ENCODE measurements at places on chromosomes 2 and 18.

GRCh38 chr2:105746177-105747080 is 1.7 kb downstream of the NCK2 start:
- DNase-seq: peak; percentile 60

DNA sequence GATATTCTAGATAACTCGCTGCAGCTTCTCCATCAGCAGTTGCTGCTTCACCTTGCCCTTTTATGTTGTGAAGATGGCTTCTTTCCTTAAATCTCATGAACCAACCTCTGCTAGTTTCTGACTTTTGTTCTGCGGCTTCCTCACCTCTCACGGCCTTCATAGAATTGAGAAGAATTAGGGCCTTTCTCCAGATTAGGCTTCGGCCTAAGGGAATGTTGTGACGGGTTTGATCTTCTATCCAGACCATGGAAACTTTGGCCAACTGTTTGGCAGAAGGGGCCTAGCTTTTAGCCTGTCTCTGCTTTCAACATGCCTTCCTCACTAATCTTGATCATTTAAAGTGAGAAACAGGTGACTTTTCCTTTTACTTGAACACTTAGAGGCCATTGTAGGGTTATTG is 199.9 kb downstream of the CYP26B1 start:
- DNase-seq: no peak

GRCh38 chr2:8939486-8940114 is 63.9 kb downstream of the MBOAT2 start:
- no peak for DNase-seq

DNA sequence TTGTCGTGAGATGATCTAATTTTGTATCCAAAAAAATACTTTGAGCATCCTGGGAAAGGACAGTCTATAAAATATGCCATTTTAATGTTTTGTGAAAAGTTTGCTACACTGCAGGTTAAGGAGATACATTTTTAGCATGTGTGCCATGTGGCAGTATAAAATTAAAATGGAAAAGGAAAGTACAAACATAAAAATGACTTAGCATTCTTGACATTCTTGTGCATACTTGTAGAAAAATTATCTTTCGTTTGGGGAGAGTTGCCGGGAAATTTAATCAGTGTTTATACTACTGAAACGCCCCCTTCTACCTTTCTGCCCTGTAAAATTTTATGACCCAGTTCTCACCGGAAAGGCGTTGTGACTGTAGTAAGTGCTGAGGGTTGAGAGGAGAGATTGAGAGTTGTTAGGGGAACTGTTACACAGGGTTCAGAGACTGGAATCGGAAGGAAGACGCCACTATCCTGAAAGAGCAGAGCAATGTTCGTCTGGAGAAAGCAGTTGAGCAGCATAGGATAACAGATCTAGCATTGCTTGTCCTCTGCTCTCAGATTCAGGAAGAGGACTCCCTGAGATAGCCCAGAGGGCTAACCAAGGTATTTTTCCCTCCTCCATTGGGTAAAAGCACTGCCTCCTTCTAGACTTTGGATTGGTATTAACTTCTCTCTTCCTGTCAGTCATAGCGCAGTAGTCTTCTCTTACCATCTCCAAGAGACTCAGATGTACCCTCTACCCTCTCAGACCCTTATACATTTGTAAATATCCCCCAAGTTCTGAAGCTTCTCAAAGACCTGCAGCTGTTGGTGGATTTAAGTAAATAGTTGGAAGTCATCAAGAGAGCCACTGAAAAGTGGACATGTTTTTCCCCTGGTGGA is 2.7 kb downstream of the CDH20 start:
- DNase-seq: peak; percentile 6

DNA sequence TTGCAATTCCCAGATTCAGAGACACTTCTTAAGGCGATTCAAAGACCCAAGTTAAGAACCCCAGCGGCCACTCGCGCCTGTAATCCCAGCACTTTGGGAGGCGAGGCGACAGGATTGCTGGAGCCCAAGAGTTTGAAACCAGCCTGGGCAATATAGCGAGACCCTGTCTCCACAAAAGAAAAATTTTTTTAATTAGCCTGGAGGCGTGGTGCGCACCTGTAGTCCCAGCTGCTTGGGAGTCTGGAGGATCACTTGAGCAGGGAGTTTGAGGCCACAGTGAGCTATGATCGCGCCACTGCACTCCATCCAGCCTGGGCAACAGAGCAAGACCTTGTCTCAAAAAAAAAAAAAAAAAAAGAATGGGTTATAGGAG is 585 bp upstream of the ANAPC1 start:
- no peak for DNase-seq

DNA sequence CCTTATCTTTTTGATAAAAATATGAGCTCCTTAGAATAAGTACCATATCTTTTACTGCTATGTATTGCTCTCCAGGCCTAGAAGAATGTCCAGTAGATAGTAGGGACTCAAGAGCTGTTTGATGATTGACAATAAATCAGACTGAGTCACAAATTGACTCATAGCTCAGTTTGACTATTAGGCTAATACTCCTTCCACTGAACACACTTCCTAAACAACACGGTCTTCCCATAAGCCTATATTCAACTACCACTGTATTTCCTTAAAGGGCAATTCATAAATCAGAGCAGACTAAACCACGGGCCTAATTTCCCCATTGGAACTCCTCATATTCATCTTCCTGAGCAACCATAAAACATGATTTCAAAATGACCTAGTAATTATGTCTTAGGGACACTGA is 258.5 kb downstream of the ALK start:
- DNase-seq: no peak

GRCh38 chr18:79259218-79259617 is 136.5 kb upstream of the NFATC1 start:
- no peak for DNase-seq

GRCh38 chr2:107361751-107362381 is 464.8 kb upstream of the RGPD4 start:
- DNase-seq: no peak

DNA sequence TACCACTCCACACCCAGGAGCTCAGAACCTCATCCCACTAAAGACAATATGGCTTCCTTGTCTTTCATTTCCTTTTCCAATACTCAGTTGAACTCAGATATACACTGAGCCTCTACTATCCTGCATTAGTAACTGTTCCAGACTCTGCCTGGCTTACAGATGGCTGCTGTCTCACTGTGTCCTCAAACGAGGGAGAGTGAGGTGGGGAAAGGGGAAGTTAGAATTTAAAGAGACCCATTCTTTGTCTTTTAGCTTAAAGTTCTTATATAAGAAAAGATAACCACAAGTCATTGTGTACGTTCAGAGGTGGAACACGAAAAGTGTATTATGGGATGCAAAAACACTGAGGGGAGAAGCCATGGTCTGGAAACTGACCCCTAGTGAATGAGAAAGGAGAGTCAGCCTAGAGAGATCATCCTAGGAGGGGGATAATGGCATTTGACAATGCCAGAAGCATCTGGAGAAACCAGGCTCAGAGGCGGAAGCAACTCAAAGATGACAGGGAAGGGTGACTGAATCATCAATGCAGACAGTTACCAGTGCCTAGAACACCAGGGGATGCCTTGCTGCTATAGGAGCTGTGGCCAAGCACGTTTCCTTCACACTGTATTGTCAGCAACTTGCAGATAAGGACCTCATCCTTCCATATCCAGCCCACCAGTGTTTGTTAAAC is 170.7 kb downstream of the CYRIA start:
- DNase-seq: no peak

DNA sequence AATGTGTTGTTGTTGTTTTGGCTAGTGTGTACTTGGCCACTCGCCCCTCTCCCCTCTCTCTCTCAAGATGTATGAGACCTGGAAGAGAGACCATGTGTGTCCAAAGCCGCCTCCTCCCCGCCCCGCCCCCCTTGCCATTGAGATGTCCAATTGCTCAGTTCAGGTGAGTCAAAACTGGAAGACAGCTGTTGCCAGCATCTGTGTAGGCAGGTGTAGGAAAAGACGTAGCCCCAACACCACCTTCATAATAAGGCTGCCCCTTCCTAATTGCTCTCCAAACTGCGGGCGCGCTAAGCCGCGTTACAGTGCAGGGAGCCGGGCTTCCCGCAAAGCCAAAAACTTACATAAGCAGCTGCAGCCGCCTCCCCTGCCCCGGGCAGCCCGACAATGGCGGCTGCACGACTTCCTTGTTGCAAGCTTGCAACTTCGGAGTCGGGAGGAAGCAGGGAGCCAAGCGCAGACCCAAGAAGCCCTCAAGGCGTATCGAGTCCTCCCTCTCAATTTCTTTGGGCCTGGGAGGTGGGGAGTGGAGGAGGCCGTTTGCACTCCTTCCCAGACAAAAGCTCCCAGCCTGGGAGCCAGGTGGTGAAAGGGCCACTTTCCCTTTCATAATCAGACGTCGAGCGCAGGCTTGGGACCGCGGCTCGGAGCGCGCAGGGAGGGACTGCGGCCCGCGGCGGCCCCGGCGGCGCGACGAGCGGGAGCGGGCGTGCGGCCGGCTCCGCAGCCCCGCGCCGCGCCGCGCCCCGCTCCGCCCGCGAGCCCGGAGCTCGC is 882 bp downstream of the ZBTB14 start:
- DNase-seq: peak; percentile 41

- DNase-seq: no peak
These were observed 1.8 kb downstream of the BARD1 start for GRCh38 chr2:214807653-214808052.

- DNase-seq: no peak
These were observed 405.8 kb upstream of the CDH2 start for GRCh38 chr18:28582724-28583123.

- DNase-seq: no peak
These were observed 123.4 kb downstream of the FAM124B start for GRCh38 chr2:224278531-224278930.

- no peak for DNase-seq
These were observed 32.8 kb upstream of the SIGLEC15 start for GRCh38 chr18:45792506-45793263.

GRCh38 chr2:28381225-28382180 is 11.2 kb upstream of the FOSL2 start:
- DNase-seq: no peak

- DNase-seq: no peak
These were observed 180.3 kb downstream of the GCA start for GRCh38 chr2:162524192-162524591.

GRCh38 chr2:27792759-27793158 is 21.2 kb downstream of the MRPL33 start:
- no peak for DNase-seq

DNA sequence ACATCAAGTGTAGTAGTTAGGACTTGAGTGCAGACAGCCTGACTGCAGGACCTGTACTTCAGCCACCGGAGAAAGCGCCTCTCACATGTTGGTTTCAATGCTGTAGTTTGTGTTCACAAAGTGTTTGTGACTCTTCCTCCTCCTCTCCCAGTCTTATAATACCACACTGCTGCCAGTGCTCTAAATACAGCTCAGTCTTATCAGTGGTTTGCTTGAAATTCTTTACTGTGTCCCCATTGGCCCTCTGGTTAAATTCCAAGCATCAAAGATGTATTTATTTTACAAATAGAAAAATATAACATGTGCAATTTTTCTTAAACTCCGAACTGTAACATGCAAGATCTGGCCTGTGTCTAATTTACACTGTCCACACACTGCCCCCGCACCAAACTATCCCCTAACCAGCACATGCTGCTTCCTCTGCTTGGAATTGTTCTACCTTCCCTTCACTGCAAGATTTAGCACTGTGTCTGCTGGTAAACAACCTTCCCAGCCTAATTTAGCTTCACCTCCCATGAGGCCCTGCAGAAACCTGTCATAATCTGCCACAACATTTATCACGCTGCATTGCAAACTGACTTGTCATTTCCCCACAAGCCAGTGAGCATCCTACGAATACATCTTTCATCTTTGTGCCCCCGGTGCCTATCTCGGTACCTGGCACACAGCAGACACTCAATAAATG is 77.1 kb downstream of the SUMO1 start:
- DNase-seq: peak; percentile 81

GRCh38 chr2:46967990-46968647 is 52.5 kb upstream of the MCFD2 start:
- DNase-seq: no peak

DNA sequence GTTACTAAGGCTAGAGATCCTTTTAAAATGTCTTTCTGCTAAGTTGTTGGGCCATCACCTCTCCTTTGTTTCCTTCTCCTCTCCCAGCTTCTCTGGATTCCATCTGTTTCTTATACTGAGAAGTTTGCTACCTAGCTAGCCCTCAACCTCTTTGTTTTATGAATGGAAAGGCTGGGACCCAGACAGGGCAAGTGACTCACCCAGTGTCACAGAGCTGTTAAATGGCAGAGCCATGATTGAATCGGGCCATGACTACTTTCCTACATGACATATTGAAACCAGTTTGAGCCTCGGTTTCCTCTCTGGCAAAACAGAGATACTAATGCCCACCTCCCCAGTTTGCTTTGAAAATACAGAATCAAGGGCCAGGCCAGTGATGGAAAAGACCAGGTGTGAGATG is 24.1 kb downstream of the REEP1 start:
- no peak for DNase-seq

DNA sequence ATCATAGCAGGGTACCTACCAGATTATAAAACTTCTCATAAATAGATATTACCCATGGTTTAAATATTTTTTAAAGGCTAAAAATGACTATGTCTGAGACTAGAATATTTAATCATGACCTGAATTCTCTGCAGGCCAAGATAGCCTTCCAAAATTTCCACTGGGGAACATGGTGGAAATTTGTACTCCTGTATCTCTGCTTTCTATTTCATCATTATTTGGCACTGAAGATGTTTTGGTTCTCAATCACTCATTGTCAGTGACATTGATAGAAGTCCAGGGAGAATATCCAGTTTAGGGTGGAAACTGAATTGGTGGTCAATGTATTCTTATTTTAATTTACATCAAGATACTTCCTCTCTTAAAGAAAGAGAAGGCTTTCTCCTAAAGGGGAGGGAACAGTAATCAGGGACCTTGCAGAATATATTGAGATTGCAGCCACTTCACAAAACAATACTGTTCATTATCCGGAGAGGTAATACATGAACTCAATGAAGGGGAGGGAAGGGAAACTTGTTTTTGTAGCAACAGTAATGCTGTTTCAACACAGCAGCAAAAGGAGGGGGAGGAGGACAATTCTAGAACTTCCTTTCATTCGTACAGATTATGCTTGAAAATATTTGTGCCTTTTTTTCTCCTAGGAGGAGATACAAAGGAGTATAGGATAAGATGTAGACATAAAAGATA is 34.1 kb downstream of the EEF1B2 start:
- DNase-seq: no peak

DNA sequence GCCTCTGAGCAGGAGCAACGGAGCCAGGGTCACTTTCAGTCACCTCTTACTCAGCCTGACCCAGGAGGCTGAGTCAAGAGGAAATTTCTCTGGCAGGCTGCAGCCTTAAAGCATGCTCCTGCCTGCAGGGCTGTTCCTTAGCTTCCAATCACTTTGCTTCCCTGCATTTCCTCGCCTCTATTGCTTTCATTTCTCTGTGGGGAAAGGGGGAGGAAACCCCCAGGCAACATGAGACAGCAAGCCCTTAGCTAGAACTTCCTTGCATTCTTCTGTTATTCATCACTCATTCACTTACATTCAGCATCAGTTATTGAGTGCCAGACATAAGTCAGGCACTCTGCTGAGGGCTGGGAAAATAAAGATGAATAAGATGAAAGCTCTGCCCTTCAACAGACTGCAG is 13.0 kb downstream of the XDH start:
- no peak for DNase-seq

DNA sequence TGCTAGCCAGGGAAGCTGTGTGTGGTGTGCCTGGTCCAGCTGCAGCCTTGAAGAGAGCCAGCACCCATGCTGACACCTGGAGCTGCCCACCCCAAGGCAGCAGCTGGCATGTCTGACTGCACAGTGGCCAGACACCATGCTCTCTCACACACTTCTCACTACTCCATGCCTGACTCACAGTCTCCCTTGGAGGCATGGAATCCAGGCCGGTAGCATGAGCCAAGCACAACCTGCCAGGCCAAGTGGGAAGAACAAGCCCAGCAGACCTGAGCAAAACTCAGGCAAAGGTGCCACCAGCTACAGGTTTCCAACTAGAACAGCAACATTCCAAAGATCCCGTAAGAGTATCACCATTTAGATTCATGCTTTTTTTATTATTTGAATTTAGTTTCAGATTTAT is 625.3 kb upstream of the LRRTM4 start:
- no peak for DNase-seq

Measured in cerebellum (tissue), 4 donors.